Immature natural killer cell (primary cell): ENCODE measurements at places on chromosomes 5 and 9.

GRCh38 chr5:179228341-179229121, 116.7 kb downstream of the ADAMTS2 start:
- DNase-seq: no peak

DNA sequence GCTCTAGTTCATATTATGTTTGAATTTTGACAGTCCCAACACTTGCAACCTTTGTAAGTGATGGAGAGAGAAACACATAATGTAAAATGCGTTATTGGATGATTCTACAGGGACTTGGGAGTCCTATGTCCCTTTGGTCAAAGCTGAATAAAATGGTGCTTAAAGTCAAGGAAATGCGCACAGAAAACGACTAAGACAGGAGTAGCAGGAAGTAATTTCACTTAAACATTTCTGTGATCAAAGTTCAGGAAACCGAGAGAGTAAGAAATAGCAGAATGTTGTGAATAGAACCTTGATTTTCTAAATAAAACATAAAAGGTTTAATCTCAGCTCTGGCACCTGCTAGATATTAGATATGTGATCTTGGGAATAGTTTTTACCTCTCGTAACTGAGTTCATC, 2339.2 kb downstream of the MAT2B start:
- no peak for DNase-seq

DNA sequence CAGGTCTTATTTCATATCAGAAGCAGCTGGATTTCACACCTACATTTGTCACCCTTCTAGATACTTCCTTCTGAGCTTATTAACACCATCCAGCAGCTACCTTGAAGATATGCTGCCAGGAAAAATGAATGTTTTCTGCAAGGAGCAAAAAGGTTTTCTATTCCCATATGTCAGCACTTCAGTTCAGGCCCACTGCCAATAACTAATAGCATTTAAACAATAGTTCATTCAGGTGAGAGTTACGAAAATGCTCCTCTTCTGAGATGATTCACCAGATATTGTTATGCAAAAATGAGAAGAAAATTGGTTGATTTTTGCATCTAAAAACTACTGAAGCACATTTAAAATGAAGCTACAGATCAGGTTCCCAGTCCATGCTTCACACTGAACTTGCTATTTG, 56.4 kb upstream of the ISL1 start:
- no peak for DNase-seq

DNA sequence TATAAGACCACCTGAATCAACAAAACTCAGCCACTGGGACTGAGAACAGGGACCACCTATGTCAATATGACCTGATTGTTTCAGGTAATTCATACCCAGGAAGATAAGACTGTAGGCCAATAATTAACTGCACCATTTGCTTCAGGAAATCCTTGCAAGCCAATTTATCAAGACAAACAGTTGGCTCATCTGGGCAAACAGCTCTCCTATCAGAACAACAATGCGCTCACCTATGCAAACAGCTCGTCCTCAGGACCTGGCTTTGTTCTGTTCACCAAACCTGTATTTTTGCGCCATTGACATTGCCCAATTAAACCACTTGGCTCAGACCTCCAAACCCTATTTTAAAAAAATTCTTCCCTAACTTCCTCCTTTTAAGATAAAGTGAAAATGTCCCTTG, 92.3 kb upstream of the MARCHF11 start:
- no peak for DNase-seq

- DNase-seq: no peak
Observed at GRCh38 chr5:98503616-98504015, 269.8 kb upstream of the RGMB start.

- no peak for DNase-seq
Observed at GRCh38 chr9:80191108-80191507, 619.3 kb downstream of the TLE4 start.

GRCh38 chr9:121299467-121300282, 31.7 kb downstream of the GSN start:
- DNase-seq: peak; percentile 30

DNA sequence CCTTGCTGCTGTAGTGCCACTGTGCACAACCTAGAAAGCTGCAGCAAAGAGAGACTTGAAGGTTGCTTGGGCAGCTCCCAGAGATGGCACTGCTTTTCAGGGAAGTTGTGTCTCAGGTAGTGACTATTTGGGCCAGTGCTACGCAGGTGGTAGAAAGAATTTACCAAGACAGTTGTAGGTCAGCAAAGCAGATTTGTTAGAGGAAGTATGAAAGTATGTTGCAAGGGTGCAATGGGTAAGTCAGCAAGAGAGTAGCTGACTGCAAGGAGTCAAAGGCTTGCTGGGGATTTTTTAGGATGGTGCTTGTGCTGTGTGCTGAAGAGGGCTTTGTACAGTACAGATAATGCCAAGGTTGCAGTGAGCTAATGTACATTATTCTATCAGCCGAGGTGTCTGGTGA, 33.5 kb upstream of the SPARC start:
- DNase-seq: no peak

DNA sequence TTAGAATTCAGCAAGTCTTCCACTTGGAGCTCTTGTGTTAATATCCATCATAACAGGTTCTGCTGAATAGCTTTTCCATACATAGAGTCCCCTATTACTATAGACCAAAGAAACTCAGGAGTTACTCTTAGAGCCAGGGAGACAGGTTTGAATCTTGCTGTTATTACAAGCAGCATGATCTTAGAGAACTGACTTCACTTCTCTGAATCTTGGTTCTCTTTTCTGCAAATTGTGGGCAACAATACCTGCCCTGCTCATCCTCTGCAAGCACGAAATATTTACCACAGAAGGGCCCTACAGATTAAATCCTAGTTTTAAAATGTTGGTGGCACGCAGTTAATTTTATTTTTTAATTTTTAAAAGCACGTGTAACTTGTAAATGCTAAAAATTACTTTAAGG, 111.7 kb downstream of the TLR4 start:
- DNase-seq: no peak

DNA sequence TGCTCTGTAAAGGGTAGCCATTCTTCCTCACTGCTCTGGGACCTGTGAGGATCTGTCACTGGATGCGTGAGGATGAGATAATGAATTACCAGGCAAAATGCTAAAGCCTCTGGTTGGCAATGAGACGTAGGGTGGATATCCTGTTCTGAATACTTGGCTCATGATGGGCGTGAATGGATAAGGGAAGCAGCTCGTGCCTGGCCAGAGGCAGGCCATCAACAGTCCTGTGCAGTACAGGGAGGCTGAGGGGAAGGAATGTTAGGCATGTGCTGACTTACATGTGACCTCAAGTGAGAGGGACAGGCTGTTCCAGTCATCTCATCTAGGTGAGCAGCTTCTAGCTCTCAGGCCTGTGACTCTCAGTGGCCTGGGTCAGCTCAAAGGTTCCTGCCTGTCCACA, 172.8 kb downstream of the CARTPT start:
- DNase-seq: no peak

- no peak for DNase-seq
Observed at GRCh38 chr5:167892352-167893115, 398.9 kb upstream of the WWC1 start.

DNA sequence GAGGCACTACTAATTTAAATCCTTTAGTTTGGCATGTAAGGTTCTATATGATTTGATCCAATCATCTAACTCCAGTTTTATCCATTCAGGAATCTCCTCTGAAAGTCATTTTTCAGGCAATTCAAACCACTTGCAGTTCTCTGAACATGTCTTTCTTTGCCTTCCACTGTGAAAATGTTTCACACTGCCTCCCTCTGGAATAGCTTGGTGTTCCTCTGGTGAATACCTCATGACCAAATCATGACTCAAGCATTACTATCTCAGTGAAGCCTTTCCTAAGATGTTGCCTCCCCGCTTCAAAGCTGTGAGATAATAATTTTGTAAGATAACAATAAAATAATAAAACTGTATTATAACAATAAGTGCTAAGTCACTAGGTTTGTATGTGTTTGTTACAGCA, 981.1 kb downstream of the DTWD2 start:
- no peak for DNase-seq

- peak; percentile 45 for DNase-seq
Observed at GRCh38 chr5:132134384-132134783, 60.8 kb downstream of the CSF2 start.

GRCh38 chr5:158430166-158430797, 571.3 kb upstream of the CLINT1 start:
- DNase-seq: no peak

DNA sequence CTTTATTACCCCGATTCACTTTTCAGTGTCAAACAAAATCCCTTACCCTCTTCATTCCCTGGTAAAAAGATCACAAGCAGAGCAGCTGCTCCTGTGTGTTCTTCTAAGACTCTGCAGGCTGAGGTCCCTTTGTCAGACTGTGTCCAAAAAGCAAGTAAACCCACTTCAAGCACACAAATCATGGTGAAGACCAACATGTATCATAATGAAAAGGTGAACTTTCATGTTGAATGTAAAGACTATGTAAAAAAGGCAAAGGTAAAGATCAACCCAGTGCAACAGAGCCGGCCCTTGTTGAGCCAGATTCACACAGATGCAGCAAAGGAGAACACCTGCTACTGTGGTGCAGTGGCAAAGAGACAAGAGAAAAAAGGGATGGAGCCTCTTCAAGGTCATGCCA, 34.5 kb downstream of the CREBRF start:
- DNase-seq: no peak

DNA sequence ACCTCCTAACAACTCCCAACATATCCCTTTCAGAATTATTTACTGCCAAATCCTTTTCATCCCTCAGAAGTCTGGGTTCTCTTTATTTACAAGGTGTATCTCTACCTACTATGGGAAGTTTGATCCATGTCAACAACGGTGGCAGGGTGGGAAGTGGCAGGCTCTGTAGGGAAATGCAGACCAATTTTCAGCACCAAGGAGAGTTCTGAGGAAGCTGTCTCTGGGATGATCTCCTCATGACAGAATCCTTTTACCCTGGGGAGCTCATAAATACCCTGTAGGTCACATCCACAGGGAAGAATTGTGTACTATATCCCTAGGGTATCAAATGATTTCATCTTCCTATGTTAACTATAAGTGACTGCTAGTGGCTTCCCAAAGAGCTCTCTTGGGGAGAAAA, 107.8 kb upstream of the NEK6 start:
- DNase-seq: no peak

- DNase-seq: no peak
Observed at GRCh38 chr5:171311322-171312077, 2.5 kb downstream of the TLX3 start.

DNA sequence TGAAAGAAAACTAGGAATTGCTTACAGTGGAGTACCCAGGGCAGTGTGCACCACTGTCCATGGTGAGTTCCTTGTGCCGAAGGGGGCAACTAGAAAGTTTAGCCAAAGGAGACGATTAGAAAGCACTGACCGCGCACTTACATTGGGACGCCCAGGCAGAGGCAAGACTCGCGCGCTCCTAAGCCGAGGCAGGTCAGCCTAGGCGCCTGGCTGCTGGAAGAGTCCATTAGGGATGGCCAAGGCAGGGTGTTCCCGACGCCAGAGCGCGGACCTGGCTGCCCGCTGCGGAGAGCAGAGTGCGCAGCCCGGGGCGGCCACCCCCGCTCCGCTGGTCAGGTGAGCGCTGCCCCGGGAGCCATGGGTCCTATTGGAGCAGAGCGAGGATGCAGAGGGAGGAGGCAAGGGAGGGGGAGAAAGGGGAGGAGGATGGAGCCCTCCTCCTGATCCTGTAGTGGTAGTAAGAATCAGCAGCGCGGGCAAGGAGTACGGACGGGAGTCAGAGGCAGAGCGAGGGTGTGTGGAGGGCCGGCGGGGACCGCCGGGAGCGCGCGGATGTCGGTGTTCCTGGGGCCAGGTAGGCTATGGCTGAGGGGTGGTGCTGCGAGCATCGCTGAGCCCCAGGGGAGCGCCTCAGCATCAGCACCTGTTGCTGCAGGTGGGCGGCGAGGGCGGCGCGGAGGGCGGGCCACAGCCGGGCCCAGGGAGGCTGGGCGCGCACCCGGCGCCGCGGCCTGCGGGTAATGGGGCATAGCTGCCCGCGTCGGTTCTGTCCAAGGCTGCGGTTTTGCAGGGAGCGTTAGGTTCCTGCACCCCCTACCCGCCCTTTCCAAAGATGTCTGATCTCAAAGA, at the start of gene ADGRV1:
ADGRV1 (plus strand) TSS at position 454 of the 849 bp plus-strand sequence; CDS start at position 553, 99 bp downstream.
- no peak for DNase-seq

DNA sequence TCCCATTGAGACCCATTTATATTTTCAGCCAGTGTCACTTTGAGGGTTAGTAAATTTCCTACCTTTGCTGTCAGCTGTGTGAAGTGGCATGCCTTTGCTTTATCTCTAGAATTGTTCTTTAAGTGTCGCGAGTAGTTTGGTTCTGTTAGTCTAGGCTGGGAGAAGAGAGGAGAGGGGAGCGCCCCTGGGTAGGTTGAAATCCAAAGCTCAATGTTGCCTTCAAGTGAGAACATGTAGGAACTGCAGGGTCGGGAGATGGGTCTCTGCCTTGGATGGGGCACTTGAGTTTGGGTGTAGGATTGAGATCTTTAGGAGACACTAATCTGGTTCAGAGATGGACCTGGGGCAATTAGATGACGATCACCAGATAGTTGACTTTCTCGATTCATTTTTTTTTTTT, 46.3 kb downstream of the STC2 start:
- no peak for DNase-seq

DNA sequence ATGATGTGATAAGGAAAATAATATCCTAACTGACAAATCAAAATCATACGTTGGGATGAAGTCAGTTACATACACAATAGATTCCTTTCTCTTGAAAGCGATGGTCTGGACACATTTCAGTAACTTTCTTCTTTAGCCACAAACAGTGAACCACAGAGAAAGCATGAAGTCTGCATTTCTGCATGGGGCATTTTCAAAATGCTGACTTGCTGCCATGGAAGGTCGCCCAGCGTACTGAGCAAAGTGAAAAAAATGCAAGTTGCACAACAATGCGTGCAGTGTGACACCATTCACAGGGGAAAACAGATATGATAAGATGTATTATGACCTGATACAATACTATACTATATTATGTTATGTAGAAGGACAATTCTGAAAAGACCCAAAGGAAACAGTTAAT, 146.3 kb downstream of the SNX18 start:
- no peak for DNase-seq

GRCh38 chr5:25892211-25892610, 1146.2 kb downstream of the CDH9 start:
- no peak for DNase-seq
